ENCODE measurements at places on chromosomes 1 and 21.

DNA sequence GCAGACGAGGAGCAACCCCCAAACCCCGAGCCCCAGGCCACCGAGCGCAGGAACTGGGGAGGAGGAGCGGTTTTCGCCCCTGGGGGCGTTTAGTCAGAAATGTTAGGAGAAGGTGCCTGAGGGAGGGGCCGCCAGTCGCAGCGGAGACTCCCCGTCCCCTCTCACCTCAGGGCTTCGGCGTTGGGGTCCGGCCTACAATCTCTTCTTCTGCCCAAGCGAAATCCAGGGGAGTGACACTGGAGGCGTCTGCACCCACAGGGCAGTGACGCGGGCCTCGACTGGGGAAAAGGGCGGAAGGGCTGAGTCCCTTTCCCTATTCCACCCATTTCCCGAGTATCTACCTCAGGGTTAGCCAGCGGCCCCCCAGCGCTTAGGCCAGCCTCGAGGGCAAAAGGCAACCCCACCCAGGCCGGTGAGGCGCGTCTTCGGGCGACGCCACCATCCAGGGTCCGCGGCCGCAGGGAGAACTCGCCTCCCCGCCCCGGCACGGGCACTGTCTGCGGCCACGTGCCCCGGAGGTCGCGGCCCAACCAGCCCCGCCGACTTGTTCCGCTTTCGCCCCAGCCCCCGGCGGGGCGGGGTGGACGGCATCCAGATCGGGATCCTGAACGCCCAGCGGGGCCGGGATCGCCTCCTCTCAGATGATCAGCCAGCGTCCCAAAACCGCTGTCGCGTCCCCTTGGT, 118.7 kb upstream of the BARHL2 start:
- DNase-seq, result no peak

DNA sequence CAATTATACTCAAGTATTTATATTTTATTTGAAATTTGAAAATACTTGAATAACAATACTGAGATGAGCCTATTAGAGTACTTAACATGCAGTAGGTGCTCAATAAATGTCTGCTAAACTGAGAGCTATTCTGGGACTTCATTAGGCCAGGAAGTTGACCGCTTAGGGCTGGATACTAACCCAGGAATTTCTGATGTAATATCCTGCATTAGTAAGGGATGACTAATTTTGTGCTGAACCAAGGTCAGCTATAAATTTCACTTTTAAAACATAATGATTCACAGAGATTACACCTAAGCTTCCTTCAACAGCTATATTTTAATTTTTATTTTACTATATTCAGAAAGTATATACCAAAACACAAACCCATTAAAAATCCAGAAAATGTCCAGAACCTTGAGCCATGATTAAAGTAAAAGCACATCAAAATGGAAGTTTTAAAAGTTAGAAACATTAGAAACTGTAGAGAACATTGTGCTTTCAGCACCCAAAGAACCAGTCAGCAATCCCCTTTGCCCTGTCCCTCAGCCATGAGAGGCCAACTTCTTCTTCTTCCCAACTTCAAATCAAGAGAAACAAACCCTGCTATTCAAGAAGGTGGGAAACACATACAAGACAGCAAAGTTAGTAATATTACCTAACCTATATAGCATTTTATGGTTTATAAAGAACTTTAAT, 35.4 kb downstream of the WNT2B start:
- peak; percentile 41 for DNase-seq

DNA sequence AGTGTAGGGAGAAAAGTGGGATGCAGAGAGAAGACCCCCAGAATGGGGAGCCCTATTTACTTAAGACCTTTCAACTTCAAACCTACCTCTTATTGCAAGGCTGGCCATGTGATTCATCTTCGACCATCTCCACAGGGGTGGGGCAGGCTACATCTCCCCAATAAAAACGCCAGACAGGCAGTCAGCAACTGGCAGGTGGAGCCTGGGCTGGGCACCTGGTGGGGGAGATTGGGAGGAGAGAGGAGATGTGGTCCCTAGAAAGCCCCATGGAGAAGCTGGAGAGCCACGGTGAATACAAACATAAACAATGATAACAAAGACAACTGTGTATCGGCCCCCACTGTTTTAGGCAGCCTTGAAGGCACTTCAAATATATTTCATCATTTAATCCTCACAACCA, 336.7 kb upstream of the PROX1 start:
- DNase-seq, result no peak

DNA sequence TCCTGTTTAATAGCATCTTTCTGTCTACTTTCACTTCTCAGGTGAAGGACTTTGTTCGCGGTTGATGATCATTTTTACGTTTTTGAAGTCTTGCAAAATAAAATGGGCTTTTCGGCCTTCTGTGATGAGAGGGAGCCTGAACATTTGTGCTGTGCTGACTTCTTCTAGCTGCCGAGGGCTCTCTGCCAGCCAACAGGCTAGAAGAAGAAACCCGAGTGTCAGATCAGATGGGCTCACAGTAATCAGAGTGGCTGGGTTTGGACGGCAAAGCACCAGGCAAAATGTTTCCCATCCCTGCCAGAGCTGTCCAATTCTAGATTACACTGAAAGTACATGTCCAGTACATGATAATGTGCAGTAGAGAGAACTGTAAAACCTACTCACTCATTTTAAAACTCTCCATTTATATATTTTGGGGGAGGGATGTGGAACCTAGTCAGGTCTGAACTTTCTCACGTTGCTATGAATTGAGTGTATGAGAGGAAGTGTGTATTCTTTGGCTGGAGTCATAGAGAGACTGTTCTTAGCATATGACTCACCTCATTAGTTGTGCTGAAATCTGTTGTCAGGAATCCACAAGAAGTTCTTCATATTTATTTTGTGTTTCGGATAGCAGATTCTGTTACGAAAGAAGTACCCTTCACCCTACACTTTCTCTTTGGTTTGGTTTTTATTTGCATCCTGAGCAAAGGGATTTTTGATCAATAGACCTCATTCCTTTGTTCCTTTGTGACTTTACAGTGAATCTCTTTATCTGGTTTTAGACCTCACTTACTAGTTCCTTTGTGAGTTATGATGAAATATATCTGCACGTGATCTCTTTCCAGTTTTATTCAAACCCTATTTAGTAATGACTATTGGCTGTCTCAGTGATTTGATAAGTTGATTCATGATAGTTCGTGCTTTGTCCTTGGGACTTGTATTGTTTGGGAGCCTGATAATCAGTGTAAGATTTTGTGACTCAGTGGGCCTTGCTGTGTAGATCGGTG, 4.8 kb downstream of the ATP1A1 start:
- DNase-seq, result peak; percentile 48

- DNase-seq, result no peak
Measured at GRCh38 chr1:8794605-8795004, 22.8 kb downstream of the RERE start.

DNA sequence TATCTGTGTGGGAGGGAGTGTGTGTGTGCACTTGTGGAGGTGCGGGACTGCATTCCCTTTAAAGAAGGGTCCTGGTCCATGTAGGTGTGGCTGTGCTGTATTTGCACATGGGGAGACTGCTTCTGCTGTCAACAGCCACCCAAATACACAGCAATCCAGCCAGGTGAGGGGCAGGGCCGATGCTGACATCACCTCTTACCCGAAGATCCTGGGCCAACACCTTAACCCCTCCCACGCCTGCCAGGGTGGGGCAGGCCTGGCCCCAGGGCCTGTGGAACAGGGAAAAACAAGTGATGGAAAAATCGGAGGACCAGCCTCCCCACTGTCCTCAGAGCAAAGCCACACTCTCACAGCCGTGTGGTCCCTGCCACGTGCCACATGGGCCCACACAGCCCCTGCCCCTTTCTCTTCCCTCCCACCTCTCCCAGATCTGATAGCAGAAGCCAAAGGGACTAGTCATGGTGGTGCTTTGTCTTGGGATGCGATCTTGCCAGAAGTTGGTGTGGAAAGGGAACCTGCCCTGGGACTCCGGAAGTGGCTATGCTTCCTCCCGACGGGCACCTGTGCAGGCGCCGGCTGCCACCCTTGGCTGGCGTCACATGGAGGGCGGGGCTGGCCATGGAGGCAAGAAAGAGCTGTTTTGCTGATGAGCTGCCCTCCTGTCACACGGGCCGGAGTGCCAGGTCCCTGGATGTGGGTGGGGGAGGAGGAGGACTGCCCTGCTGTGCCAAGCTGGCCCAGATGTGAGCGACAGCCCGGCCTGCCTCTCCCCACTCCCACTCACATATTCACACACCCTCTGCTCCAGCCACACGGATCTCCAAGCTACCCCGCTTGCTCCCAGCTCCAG, 7.8 kb upstream of the CASZ1 start:
- DNase-seq, result no peak
